ENCODE measurements at places on chromosomes 6 and 20.
A peak's percentile ranks its signal among the peaks of the same experiment; 100 is the strongest.

- DNase-seq: peak; percentile 90
Observed at GRCh38 chr6:113697632-113698410, 159.3 kb upstream of the MARCKS start.

DNA sequence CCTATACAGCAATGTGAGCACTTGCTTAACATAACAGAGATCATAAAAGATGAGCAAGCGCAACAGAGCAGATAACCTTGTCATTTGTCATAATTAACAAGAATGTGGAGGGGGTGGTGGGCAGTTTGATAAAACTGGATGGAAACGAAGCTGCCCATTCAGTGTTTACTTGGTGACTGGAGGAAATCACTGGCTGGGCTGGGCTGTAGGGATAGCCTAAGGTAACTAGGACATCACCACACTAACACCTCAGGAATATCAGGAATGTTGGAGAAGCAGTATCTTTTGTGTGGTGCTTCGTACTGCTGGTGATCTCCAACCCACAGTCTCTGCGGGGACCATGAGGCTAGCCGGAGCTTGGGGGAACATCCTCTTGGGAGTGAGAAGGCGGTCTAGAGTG, 218.4 kb downstream of the HIVEP2 start:
- DNase-seq: no peak

DNA sequence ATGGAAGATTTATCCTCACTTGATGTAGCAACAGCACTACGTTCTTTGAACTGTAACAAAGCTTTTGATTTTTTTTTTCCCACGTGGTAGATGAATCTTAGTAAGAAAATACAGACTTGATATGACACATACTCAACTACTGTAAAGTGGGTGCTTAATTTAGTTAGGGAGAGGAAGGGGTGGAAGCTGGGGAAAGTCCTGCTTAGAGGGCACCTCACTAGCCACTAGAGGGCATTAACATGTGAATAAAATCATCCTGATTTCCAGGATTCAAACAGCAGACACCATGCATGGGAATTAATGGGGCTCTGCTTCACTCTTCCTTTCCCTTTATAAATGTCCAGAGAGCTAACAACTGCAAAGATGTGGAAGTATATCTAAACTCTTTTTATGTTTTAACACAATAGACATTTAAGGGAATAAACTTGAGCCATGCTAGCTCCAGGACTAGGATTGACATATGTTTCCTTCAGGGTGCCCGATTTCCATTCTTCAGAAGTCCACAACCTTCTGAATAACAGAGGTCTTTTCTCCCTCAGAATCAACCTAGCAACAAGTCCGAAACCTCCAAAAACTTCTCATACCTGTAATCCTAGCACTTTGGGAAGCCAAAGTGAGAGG, 250.1 kb downstream of the ATXN1 start:
- peak; percentile 55 for DNase-seq

DNA sequence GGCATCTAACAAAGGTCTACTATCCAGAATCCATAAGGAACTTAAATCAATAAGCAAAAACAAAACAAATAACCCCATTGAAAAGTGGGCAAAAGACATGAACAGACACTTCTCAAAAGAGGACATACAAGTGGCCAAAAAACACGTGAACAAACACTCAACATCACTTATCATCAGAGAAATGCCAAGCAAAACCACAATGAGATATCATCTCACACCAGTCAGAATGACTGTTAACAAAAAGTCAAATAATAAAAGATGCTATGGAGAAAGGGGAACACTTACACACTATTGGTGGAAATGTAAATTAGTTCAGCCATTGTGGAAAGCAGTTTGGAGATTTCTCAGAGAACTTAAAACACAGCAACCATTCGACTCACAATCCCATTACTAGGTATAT, 19.4 kb upstream of the VNN1 start:
- DNase-seq: no peak

- peak; percentile 63 for DNase-seq
Observed at GRCh38 chr20:35329435-35330139, 37.4 kb upstream of the FAM83C start.

DNA sequence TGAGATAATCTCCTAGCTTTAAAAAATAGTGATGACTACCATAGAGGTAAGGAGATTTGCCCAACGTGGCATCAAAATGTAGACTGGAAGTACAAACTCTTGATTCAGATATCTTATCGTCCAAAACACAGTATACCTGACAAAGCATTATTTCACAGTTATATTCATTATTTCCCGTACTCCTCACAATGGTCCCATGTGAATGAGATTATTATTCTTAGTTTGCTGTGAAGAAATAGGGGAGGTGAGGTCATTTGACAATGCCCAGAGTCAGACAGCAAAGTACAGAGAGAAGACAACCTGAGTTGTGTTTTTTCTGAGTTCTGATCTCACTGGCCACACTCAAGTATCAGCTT, 1.2 kb upstream of the TFB1M start:
- no peak for DNase-seq

DNA sequence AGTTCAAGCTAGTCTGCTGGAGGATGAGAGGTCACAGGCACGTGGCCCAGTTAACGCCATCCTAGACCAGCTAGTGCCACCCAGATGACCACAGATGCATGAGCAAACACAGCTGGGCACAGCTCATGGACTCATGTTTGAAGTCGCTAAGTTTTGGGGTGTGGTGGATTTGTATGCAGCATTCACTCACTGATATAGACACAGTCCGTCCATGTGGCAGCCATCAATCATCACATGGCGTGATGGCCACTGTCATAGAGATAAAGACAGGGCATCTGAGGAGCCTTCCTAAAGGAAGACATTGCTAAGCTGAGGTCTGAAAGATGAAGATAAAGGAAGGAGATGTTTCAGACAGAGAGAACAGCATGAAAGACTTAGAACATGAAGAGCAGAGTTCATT, 154.4 kb upstream of the JAG1 start:
- DNase-seq: no peak

DNA sequence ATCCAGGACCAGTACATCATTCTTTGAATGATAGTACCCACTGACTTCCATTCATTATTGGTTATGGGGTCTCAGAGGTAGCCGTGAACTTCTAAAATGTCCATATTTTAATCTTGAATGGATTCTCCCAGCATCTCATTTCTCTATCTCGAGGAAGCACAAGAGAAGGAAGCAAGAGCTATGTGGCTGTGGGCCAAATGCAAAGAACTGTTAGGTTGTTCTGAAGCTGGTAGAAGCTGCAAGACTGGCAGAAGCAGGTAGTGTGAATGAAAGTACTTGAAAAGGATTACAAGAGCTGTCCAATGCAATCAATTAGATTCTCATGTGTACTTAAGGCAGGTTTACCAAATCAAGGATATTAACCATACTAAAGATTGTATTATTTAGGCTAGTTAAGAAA, 1131.8 kb downstream of the GRIK2 start:
- no peak for DNase-seq

- no peak for DNase-seq
Observed at GRCh38 chr20:25380945-25381614, 9.6 kb downstream of the ABHD12 start.

- DNase-seq: no peak
Observed at GRCh38 chr6:144673807-144674206, 388.7 kb downstream of the UTRN start.

DNA sequence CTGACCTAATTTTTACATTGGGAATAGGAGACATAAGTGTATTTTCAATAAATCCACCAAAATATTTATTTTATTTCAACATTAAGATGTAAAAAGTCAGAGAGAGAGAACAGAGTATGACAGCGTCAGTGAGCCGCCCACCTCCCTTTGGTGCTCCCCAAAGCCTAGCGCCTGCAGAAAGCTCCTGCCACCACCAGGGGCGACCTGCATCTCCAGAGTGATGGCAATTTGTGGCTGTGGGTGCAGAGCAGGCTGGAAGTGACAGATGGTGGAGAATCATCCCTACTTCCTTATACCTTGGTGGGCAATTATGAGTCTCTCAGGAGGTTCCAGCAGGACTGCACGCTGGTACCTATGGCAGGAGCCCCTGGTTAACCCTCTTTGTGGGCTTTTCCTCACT, 87.3 kb downstream of the PTPRT start:
- no peak for DNase-seq

- peak; percentile 96 for DNase-seq
Observed at GRCh38 chr20:47274401-47275108, 81.9 kb downstream of the ZMYND8 start.

- no peak for DNase-seq
Observed at GRCh38 chr6:157487110-157487773, 106.3 kb downstream of the ZDHHC14 start.

- no peak for DNase-seq
Observed at GRCh38 chr20:47345214-47345613, 11.3 kb downstream of the ZMYND8 start.
